Activated T-helper 2 cell treated with anti-CD3 and anti-CD28 coated beads, Interferon-gamma antibody, Interleukin-2, Interleukin-4, amounts not matched to agents 10 μg/mL and 5 μg/mL and 100 μg/mL, durations not matched to agents 14 hours and 24 hours and 36 hours (primary cell): ENCODE measurements at places on chromosomes 6 and 20. TPM values are rescaled to one million over a fixed set of nuclear protein-coding genes. Genes with fewer than 3 reads are reported as not detected.

MDFI gene
- total RNA-seq: not detected in 2 replicates

RAMACL gene
- 0.32 TPM in 1 of 2 replicates, not detected in the other for total RNA-seq

ZNF334 gene
- 1.2 and 1.4 TPM in 2 replicates for total RNA-seq

RAET1E gene
- total RNA-seq: not detected in 2 replicates

NKX2-4 gene
- total RNA-seq: not detected in 2 replicates

PTCRA gene
- total RNA-seq: not detected in 2 replicates

GPRC6A gene
- not detected in 2 replicates for total RNA-seq

HLA-DPA1 gene
- 57.1 and 58.9 TPM in 2 replicates for total RNA-seq

FGD2 gene
- 0.64 and 0.87 TPM in 2 replicates for total RNA-seq

ANGPT4 gene
- not detected in 2 replicates for total RNA-seq

CRYBG1 gene
- 27.5 and 27.6 TPM in 2 replicates for total RNA-seq

SMPDL3A gene
- total RNA-seq: 1.3 and 1.6 TPM in 2 replicates

GRCh38 chr20:49882171-49882970, 33.0 kb downstream of the SPATA2 start:
- no peak overlapping the region for H3K4me3 ChIP-seq
- H3K27ac ChIP-seq: no peak overlapping the region
- H3K4me1 ChIP-seq: no peaks in the 10 kb centered on the region
- H3K36me3 ChIP-seq: peaks cover 51% of the 10 kb centered on the region

- no peaks in the 10 kb centered on the region for H3K27me3 ChIP-seq
- H3K27ac ChIP-seq: no peak overlapping the region
- H3K4me3 ChIP-seq: no peak overlapping the region
- no peak for DNase-seq
- H3K4me1 ChIP-seq: no peaks in the 10 kb centered on the region
Measured at GRCh38 chr6:54307439-54307910, 766 bp upstream of the TINAG start.

GRCh38 chr6:89471287-89471867, 38.4 kb downstream of the ANKRD6 start:
- peaks cover 18% of the 10 kb centered on the region for H3K27me3 ChIP-seq
- H3K36me3 ChIP-seq: peaks cover 3% of the 10 kb centered on the region
- H3K4me3 ChIP-seq: no peak overlapping the region
- peaks cover 9% of the 10 kb centered on the region for H3K4me1 ChIP-seq

- DNase-seq: no peak
- H3K4me1 ChIP-seq: peaks cover 4% of the 10 kb centered on the region
- H3K36me3 ChIP-seq: no peaks in the 10 kb centered on the region
- no peak overlapping the region for H3K4me3 ChIP-seq
- H3K27ac ChIP-seq: no peak overlapping the region
Measured at GRCh38 chr20:19812056-19812455, 54.0 kb downstream of the RIN2 start.

GRCh38 chr6:11397622-11398450, 139.7 kb upstream of the TMEM170B start:
- DNase-seq: no peak
- no peak overlapping the region for H3K27ac ChIP-seq
- no peaks in the 10 kb centered on the region for H3K36me3 ChIP-seq
- no peak overlapping the region for H3K4me3 ChIP-seq
- peaks cover 14% of the 10 kb centered on the region for H3K4me1 ChIP-seq

DNA sequence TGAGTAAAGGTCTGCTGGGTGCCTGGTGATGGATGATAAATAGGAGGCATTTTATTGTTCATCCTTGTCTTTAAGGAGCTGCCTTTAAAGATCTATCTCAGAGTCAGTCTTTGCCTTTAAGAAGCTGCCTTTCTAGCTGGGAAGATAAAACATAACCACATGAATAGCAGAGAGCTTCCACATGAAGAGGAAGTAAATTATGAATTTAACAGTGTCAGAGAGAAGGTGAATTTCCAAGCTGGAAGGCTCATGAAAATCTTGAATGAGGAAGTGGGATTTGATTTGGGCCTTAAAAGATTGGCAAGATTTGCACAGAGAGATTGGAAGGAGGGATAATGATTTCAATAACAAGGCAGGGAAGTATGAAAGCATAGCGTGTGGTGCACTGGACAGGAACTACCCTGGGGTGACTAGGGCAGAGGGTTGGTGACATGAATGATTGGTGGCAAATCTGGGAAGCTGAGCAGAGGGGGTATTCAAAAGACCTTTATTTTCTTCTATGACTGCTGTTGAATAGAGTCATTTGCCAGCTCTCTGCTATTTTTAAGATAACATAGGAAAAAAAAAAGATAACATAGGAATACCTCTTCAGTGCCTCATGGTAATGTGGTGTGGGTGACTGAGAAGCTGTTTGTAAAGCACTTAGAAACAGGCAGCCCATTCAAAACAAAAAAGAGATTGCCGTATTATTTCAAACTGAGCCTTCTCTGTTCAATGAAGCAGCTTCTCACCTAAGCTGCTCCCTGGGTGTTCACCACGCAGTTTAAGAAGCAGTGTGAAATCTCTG, 591.6 kb downstream of the PKHD1 start:
- no peaks in the 10 kb centered on the region for H3K4me1 ChIP-seq
- H3K27me3 ChIP-seq: no peaks in the 10 kb centered on the region
- H3K4me3 ChIP-seq: no peak overlapping the region

- H3K27ac ChIP-seq: no peak overlapping the region
- no peak for DNase-seq
- no peaks in the 10 kb centered on the region for H3K27me3 ChIP-seq
- H3K4me3 ChIP-seq: no peak overlapping the region
- H3K4me1 ChIP-seq: peaks cover 22% of the 10 kb centered on the region
Measured at GRCh38 chr6:26105109-26105730, 18.0 kb downstream of the HFE start.

DNA sequence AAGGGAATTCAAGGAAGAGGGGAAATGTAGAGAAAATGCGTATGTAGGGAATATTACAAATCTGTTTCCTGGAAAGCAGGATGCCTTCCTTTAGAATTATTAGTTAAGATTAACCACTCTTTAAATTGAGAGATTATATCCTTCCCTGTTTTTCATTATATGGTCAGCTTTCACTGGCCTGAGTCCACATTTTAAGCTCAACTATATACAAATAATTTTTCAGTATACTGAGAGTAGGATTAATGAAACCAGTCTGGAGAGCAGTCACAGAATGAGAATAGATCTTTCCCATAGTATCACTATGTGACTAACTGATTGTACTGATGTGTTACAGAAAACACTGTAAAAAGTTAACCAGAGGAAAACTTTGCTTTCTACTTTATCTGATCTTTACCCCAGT, 306.3 kb downstream of the LAMA2 start:
- no peaks in the 10 kb centered on the region for H3K4me1 ChIP-seq
- H3K27me3 ChIP-seq: no peaks in the 10 kb centered on the region
- no peak overlapping the region for H3K27ac ChIP-seq
- no peaks in the 10 kb centered on the region for H3K36me3 ChIP-seq
- no peak for DNase-seq
- H3K4me3 ChIP-seq: no peak overlapping the region

- peaks cover 34% of the 10 kb centered on the region for H3K4me1 ChIP-seq
- no peak for DNase-seq
- H3K36me3 ChIP-seq: no peaks in the 10 kb centered on the region
- H3K27ac ChIP-seq: no peak overlapping the region
- H3K4me3 ChIP-seq: no peak overlapping the region
Measured at GRCh38 chr20:49785852-49786175, 26.8 kb upstream of the SLC9A8 start.

DNA sequence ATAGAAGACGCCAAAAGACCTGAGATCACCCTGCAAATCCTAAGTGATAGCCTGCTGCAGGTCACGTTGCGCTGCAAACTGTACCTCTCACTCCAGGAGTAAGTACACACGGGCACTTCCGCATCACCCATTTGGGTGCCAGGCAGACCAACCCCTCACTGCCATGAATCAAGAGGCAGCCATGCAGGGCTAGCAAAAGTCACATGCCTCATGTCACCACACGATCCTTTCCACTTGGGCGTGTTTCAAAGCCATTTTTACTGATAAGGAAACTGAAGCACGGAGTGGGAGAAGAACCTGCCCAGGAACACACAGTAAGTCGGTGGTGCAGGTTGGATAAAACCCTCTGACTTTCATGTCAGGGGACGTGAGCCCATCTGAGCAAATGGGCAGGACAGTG, 37.0 kb downstream of the BPIFB1 start:
- no peak overlapping the region for H3K4me3 ChIP-seq
- H3K27me3 ChIP-seq: peaks cover 7% of the 10 kb centered on the region
- H3K36me3 ChIP-seq: no peaks in the 10 kb centered on the region
- no peak overlapping the region for H3K27ac ChIP-seq

DNA sequence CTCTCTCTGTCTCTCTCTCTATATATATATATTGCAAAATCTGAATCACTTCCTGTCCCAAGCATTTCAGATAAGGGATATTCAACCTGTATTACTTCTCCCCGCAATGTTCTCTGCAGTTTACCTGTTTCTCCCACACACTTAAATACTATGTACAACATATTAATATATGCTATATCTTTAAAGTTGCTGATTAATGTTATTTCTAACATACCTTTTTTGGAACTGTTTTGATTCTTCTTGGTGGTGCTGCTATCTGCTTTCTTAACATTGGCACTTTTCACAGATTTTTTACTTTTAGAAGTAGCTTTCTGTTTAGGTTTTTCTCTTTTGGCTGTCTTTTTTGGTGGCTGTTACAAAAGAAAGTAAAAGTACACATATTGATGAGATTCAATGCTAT, 27.2 kb downstream of the DEK start:
- H3K27me3 ChIP-seq: no peaks in the 10 kb centered on the region
- H3K36me3 ChIP-seq: peaks cover 92% of the 10 kb centered on the region
- no peak for DNase-seq
- H3K27ac ChIP-seq: no peak overlapping the region

GRCh38 chr6:48978016-48978415, 485.0 kb downstream of the MMUT start:
- no peaks in the 10 kb centered on the region for H3K4me1 ChIP-seq
- no peak overlapping the region for H3K4me3 ChIP-seq
- H3K36me3 ChIP-seq: no peaks in the 10 kb centered on the region
- H3K27me3 ChIP-seq: no peaks in the 10 kb centered on the region
- DNase-seq: no peak

DNA sequence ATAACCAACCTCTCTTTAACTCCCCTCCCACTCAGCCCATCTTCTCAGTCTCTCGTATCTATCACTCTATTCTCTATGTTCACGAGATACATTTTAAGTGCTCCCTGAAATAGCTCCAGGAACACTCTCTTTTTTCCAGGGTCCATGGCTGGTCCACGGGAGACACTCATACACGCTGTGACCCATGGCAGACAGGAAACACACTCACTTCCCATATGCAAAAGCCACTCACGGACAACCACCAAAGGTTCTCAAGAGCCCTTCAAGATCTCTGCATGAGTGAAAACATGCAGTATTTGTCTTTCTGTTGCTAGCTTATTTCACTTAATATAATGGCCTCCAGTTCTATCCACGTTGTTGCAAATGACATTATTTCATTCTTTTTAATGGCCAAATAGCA, 71.4 kb upstream of the PCSK2 start:
- no peaks in the 10 kb centered on the region for H3K27me3 ChIP-seq
- H3K4me3 ChIP-seq: no peak overlapping the region
- no peaks in the 10 kb centered on the region for H3K36me3 ChIP-seq
- DNase-seq: no peak
- H3K4me1 ChIP-seq: no peaks in the 10 kb centered on the region

- no peaks in the 10 kb centered on the region for H3K36me3 ChIP-seq
- peaks cover 28% of the 10 kb centered on the region for H3K4me1 ChIP-seq
- H3K27me3 ChIP-seq: no peaks in the 10 kb centered on the region
- DNase-seq: no peak
- no peak overlapping the region for H3K27ac ChIP-seq
Measured at GRCh38 chr6:53431704-53432103, 83.0 kb upstream of the ELOVL5 start.

- no peak overlapping the region for H3K4me3 ChIP-seq
- H3K27me3 ChIP-seq: no peaks in the 10 kb centered on the region
- no peak for DNase-seq
- H3K36me3 ChIP-seq: no peaks in the 10 kb centered on the region
Measured at GRCh38 chr6:156953479-156954146, 176.4 kb downstream of the ARID1B start.

GRCh38 chr6:40128127-40128526, 193.9 kb upstream of the MOCS1 start:
- H3K4me1 ChIP-seq: no peaks in the 10 kb centered on the region
- DNase-seq: no peak
- no peaks in the 10 kb centered on the region for H3K27me3 ChIP-seq
- no peak overlapping the region for H3K4me3 ChIP-seq
- no peaks in the 10 kb centered on the region for H3K36me3 ChIP-seq

GRCh38 chr20:38831049-38831691, 25.7 kb downstream of the PPP1R16B start:
- H3K36me3 ChIP-seq: peaks cover 82% of the 10 kb centered on the region

DNA sequence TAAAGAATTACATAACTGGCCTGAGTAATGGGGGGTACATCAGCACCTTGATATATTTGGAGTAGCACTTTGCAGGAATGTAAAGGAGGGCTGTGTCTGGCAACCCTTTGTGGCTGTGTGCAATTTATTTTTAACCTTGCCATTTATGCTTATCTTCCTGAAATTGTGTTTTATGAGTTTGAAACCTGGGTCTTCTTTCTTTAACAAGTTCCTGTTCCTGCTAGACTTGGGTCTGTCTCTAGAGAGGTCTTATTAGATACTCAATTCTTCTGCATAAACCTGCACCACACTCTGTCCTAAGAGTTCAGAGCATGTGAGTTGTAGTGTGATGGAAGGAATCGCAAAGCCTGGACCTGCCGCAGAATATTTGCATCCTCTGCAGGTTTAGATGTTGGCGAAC, 181.0 kb downstream of the JARID2 start:
- peaks cover 77% of the 10 kb centered on the region for H3K36me3 ChIP-seq
- H3K27me3 ChIP-seq: no peaks in the 10 kb centered on the region
- peaks cover 81% of the 10 kb centered on the region for H3K4me1 ChIP-seq
- H3K27ac ChIP-seq: no peak overlapping the region
- H3K4me3 ChIP-seq: no peak overlapping the region

DNA sequence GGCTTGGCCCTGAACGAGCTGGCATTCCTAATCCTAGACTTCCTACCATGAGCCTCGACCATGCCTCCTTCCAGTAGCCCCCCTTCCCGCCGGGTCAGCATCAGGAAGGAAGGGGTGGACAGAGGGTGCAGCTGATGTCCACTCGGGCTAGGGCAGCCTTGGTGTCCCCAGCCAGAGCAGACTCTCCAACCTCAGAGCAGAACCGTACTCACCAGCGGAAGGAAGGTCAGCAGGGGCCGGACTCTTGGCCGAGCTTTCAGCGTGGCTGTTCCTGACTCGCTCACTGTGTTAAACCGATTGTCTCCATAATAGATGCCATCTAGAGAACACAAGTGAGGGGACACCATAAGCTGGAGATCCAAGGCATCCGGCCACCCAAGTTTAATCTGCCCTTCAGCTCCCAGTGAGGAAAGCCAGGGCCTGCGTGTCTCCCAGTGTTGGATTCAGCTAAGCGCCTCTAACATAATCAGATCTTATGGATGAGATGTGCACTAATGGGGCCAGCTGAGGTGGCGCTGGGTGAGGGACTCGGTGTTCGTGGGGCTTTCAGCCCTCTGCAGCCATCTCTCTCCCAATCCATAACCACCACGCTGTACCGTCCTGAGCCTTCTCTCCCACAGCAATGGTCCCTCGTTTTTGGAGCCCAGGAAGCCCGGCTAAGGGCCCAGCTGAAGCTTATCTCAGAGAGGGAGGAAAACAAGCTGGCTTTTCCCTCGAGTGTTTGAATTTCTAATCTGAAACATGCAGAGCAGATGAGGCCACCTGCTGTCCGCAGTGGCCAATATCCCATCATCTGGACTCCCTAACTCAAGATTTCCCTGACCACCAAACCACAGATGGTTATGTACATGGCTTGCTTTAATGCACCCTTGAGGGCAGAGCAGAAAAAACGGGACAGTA, 13.7 kb downstream of the C6orf132 start:
- no peaks in the 10 kb centered on the region for H3K36me3 ChIP-seq
- H3K27me3 ChIP-seq: no peaks in the 10 kb centered on the region
- no peak overlapping the region for H3K4me3 ChIP-seq

GRCh38 chr20:51356871-51357270, 185.6 kb downstream of the NFATC2 start:
- no peaks in the 10 kb centered on the region for H3K36me3 ChIP-seq
- H3K4me3 ChIP-seq: no peak overlapping the region
- peaks cover 9% of the 10 kb centered on the region for H3K27me3 ChIP-seq
- H3K27ac ChIP-seq: no peak overlapping the region
